ENCODE measurements at places on chromosomes 2 and 18.

GRCh38 chr2:224951723-224952481 lies 90.4 kb downstream of the DOCK10 start:
- no peak for DNase-seq

GRCh38 chr18:59994357-59994756 lies 94.6 kb downstream of the PMAIP1 start:
- no peak for DNase-seq

DNA sequence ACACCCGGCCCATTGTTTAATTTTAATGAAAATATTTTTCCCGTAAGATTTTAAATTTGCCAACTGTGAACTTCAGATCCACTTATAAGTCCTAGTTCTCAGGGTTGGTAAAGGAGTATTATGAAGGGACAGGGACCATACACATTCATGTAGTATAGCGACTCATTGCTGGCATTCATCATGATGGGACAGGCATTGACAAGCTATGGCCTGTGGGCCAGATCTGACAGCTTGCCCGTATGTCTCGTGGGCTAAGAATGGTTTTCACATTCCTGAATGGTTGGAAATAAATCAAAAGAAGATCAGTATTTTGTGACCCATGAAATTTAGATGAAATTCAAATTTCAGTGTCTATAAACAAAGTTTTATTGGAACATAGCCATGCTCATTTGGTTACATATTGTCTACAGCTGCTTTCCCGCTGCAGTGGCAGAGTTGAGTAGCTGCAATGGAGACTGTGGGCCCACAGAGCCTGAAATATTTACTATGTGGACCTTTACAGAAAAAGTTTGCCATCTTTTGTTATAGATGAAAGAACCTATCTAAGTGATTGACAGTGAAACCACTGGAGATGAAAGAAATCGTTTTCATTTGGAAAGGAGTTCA lies 4.1 kb downstream of the RAPGEF4 start:
- no peak for DNase-seq

DNA sequence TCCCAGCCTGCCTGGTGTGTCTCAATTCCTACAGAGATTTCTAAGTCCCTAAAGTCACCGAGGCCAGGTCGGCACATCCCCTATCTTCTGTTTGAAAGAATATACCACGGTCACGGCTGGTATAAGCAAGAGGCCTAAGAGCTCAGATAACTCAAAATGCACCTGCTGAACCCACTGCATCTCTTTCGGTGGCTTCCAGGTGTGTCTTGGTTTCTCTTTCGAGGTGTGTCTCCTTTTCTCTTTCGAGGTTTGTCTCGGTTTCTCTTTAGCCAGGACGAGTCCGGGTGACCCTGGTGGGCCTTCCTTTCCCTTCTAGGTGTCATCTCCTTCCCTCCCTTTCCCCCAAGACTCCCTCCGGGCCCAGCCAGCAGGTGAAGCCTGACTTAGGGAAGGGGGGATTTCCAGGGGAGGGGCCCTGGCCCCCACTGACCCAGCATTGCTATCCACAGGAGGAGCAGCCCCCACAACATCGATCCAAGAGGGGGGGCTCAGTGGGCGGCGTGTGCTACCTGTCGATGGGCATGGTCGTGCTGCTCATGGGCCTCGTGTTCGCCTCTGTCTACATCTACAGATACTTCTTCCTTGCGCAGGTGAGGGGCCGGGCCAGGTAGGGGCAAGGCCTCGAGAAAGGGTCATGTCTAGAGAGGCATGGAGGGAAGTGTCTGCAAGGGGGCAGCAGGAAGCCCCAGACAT lies 8.4 kb downstream of the ITM2C start:
- DNase-seq: no peak

GRCh38 chr2:222792001-222792611 lies 68.7 kb upstream of the ACSL3 start:
- DNase-seq: no peak

- peak; percentile 4 for DNase-seq
These were observed 1085.4 kb upstream of the NRXN1 start for GRCh38 chr2:52117299-52117698.

DNA sequence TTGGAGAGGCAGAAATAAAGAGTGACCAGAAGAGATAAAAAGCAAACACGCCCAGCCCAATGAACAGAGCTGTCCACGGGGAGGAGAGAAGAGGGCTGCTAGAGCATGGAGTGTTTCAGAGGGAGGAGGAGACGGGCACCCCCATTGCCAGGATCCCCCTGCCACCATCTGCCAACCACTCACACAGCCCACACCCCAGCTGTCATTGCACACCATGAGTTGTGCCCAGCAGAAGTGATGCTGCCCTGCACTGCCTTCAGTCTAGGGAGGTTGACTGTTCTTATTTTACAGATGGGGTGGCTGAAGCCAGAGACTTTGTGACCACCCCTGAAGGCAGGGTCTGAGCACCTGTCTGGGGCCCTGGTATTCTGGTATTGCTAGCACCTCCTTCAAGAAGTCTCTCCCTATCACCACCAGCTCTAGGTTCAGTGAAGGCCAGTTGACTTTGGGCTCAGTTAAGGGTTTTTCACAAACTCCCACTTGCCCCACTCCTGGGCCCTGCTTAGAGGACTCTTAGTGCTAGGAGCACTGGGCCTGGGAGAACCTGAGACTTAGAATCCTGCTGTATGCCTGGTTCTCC lies 2.4 kb downstream of the FABP1 start:
- no peak for DNase-seq

- no peak for DNase-seq
These were observed 3.8 kb upstream of the SEMA4C start for GRCh38 chr2:96873651-96874096.

DNA sequence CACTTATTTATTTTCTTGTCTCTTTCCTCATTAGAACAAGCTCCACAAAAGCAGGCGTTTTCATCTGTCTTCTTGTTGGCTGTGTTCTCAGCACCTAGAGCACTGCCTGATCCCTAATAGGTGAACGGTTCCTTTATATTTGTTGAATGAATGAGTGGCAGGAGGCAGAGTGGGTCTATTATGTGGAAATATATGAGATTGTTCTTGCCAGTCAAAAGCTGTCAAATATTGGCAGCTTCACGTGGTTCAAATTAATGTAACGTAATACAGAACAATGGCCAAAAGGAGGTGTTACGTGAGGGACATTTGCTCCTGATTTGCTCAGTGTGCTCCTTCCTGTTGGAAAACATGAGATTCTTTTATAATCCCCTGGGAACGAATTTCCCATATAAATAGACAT lies 8.5 kb upstream of the ARHGAP25 start:
- DNase-seq: no peak

GRCh38 chr2:174605687-174606086 lies 8.1 kb upstream of the WIPF1 start:
- DNase-seq: no peak

GRCh38 chr2:218138047-218138446 lies 12.2 kb downstream of the CXCR2 start:
- no peak for DNase-seq

- DNase-seq: peak; percentile 97
These were observed 14.3 kb downstream of the MALL start for GRCh38 chr2:110101280-110101844.

GRCh38 chr2:207512356-207512755 lies 17.4 kb upstream of the CREB1 start:
- DNase-seq: no peak

- DNase-seq: peak; percentile 96
These were observed 995 bp upstream of the RTN4 start for GRCh38 chr2:55051026-55051866.

GRCh38 chr2:2184549-2185249 lies 146.4 kb downstream of the MYT1L start:
- no peak for DNase-seq

DNA sequence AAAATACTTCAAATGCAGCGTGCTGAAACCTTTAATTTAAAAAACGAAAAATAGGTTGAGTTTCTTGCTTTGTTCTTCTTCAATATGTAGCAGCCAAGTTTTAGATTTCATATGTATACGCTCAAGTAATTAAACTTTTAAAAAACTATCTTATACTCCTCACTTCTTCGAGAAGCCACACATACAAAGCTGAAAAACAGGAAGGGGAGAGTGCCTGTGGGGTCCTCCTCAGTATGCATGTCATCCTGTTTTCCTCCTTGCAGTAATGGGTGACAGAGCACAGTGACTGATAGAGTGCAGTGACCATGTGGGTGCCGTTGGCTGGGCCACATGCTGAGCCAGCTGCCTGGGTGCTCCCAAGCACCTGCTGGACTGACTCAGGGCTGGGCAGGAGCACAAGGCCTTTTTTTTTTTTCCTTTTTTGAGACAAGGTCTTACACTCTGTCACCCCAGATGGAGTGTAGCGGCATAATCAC lies 33.3 kb downstream of the UXS1 start:
- DNase-seq: no peak

DNA sequence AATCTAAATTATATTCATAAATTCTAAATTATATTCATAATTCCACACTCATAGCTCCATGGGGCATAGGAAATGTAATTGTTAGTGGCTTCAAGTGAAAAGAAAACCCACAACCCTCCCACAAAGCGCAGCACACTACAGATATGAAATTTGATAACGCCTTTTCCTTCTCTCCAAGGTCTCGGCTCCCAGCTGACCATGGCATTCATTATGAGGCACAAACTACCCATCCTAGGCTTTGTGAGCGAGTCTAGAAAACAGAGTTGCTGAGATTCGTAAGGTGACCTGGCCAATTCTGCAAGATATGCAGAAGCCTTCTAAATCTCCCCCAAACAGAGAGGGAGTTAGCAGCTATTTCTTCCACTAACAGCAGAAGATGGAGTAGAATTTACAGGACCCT lies 5.4 kb downstream of the NPPC start:
- DNase-seq: no peak

DNA sequence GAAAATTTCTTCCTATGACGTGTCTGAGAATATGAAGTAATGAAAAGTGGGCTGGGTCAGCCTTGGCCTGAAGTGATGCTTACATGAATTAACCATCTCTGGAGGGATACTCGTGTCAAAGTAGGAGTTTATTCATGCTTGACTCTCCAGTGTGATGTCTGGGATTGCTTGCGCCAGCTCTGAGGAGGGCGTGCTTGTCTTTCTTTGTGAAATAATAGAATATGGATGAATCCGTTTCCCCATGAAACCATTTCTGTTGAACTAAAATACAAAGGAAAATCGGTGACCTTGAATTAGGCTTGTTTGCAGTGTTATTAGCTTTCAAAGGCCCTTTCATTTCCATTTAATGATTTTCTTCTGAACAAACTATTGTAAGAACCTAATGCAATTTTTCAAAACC lies 77.9 kb downstream of the EML6 start:
- no peak for DNase-seq

DNA sequence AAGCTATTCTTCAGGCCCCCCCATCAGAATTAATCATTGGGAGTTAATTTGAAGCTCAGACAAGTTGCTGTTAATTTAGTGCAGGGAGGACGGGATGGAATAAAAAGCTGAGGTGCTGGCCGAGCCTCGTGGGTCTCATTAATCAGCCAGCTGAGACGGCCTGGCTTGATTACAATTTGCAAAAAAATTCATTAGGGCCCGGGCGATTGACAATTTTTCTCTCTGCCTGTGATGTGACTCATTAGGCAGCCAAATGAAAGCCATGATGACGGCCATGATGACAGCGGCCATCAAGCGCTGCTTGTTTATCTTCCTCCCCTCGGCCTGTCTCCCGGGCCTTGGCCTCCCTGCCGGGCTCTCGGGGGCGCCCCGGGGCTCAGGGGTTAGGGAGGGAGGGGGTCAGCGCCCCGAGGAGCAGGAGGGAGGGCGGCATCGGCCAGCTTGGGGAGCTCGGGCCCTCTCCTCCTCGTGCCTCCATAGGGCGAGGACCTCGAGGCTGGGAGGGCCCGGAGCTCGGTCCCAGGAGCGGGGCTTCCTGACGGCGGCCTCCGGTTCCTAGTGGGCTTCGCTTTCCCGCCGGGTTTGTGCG lies 5.2 kb downstream of the GBX2 start:
- DNase-seq: no peak

GRCh38 chr2:31802711-31803110 lies 208.1 kb downstream of the MEMO1 start:
- no peak for DNase-seq

DNA sequence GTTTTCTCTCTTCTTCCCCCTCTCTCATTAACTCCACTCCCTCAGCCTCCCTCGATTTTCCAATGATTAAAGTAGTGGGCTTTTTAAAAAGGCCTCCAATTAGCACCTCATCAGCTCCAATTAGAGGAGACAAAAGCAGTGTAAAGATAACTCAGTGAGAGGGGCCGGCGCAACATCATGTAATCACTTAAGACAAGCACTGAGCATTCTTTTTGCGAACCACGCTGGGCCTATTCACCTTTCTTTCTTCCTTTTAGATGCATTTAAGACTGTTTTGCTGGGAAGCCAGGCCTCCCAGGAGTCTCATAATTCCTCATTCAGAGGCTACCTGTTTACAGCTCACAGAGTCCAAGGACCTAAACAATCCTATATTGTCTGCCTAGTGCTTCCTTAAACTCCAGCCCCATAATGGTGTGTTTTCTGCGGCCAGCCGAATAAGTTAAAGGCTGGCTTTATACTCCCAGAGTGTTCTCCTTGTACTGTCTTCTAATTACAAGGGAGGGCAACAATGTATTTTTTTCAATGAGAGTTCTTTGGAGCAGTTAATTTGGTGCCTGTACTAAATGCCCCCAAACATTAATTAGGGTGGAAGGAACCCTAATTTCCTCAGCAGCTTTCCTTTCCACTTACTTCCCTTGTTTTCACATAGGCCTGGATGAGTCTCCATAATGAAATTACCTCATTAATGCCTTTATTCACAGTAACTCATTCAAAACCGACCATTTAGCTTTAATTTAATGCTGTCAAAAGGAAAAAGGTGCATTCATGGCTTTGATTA lies 28.0 kb upstream of the LMAN1 start:
- no peak for DNase-seq

DNA sequence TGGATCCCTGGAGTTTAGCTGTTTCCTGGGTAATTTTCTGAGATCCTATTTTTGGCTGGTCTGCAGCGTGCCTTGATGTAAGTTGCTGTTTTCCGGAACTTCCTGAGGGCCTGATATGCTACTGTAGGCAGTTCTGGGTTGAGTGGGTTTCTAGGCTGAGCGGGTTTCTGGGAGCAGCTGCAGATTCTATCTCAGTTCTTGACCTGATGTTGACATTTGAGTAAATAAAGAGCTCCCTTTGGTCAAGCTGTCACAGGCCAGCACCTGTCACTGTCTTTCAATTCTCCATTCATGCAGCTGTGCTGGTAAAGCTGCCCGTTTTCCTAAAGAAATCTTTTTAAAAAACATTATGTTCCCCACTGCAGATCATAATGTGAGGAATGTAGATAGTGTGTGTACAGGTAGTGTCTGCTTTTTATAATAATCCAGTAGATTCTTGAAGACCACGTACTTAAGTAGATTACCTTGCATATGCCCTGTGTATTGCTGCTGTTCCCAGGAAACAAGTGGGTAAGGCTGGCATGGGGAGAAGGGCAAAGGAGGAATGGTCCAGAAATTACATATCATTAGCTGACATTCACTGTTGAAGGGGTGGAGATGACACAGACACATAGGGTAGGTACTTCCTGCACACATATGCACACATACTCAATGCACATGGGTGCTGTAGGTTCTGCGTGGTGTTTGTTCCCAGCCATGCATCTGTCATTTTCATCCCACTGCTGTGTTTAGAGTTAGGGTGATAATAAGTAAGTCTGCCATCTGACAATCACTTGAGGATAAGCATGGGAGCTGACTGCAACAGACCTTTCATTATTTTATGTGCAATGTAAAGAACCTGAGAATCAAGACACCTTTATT lies 25.9 kb downstream of the CD28 start:
- DNase-seq: no peak
